ENCODE measurements at places on chromosomes 5 and 9.

- DNase-seq: no peak
Observed at GRCh38 chr5:103271570-103272289, 13.2 kb downstream of the MACIR start.

GRCh38 chr5:150101023-150101422 lies 14.7 kb upstream of the CSF1R start:
- no peak for DNase-seq

GRCh38 chr5:166596043-166596442 lies 1695.4 kb upstream of the WWC1 start:
- DNase-seq: no peak

- DNase-seq: peak; percentile 22
Observed at GRCh38 chr9:134403682-134404301, 77.5 kb downstream of the RXRA start.

DNA sequence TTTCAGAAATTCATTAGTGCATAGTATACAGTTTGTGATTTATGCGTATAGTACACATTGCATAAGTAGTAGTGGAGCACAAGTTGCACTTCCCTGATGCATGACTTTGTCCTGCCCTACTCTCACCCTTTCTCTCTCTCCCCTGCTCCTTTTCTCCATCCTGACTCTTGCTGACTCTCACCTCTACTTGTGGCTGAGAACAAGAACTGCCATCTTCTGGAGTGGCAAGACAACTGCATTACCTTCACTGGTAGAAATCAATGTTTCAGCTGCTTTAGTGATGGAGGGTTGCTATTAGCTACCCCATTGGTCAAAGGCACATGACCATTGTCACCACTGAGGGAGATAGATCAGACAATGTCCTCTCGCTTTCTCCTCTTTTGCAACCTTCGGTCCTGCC lies 26.9 kb downstream of the SPEF2 start:
- no peak for DNase-seq

GRCh38 chr5:173093606-173094005 lies 37.5 kb downstream of the CREBRF start:
- no peak for DNase-seq

All from stimulated activated CD4-positive, alpha-beta T cell treated with anti-CD3 and anti-CD28 coated beads, Interleukin-4, amount 100 ng/mL, for 4 hours (primary cell).